ENCODE measurements at places on chromosomes 3 and 15. TPM values are rescaled to one million over a fixed set of nuclear protein-coding genes. Genes with fewer than 3 reads are reported as not detected.

SPTSSB gene
- not detected for total RNA-seq

HIGD2B gene
- total RNA-seq = not detected

RNU6-1 gene
- not detected for total RNA-seq

SLC51A gene
- not detected for total RNA-seq

PRR23C gene
- total RNA-seq = not detected

SOX14 gene
- total RNA-seq = not detected

CCDC71 gene
- 31.9 TPM for total RNA-seq

MRPL3 gene
- 119 TPM for total RNA-seq

LMOD3 gene
- total RNA-seq = not detected

SNRPN gene
- total RNA-seq = 66.3 TPM

SFMBT1 gene
- total RNA-seq = 19.6 TPM

GOLGA8S gene
- not detected for total RNA-seq

SLC51B gene
- not detected for total RNA-seq

SLC9A9 gene
- total RNA-seq = 1.8 TPM

SNTN gene
- not detected for total RNA-seq

HYAL1 gene
- 2.8 TPM for total RNA-seq

PLCB2 gene
- not detected for total RNA-seq

THAP10 gene
- total RNA-seq = 6.9 TPM

TMEM207 gene
- total RNA-seq = not detected

B3GALNT1 gene
- total RNA-seq = 23.6 TPM

RBP2 gene
- total RNA-seq = not detected

DMXL2 gene
- total RNA-seq = 116 TPM

HACL1 gene
- total RNA-seq = 20.7 TPM

GOLGA6L4 gene
- 0.29 TPM for total RNA-seq

GAP43 gene
- total RNA-seq = not detected

PLA2G4D gene
- total RNA-seq = not detected

APPL1 gene
- 30.1 TPM for total RNA-seq

MAP6D1 gene
- total RNA-seq = 10.4 TPM

CA12 gene
- 39.9 TPM for total RNA-seq

CHRD gene
- 10.7 TPM for total RNA-seq

CCDC191 gene
- 0.86 TPM for total RNA-seq

CPLX3 gene
- total RNA-seq = not detected

PFN2 gene
- total RNA-seq = 200 TPM

DHX36 gene
- total RNA-seq = 18.8 TPM

HRG gene
- not detected for total RNA-seq

RASL12 gene
- total RNA-seq = 12.1 TPM

MNS1 gene
- 3.2 TPM for total RNA-seq
